ENCODE measurements at places on chromosomes 6 and 20.
A peak's percentile ranks its signal among the peaks of the same experiment; 100 is the strongest.

DNA sequence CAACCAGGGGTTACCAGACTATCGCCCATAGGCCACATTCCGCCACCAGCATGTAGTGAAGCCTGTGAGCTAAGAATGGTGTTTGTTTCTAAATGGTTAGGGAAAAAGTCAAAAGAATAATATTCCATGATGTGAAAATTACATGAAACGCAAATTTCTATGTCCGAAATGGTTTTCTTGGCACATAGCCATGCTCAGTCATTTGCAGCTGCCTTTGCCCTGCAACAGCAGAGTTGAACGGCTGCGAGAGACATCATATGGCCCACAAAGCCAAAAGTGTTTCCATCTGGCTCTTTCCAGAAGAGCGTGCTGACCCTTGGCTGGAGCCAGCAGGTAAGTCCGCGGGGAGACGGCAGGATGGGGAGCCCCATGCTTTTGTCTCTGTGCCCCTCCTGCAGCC is 60.7 kb downstream of the FAM120B start:
- DNase-seq = no peak

GRCh38 chr20:32227306-32227705 is 19.6 kb downstream of the POFUT1 start:
- no peak for DNase-seq

DNA sequence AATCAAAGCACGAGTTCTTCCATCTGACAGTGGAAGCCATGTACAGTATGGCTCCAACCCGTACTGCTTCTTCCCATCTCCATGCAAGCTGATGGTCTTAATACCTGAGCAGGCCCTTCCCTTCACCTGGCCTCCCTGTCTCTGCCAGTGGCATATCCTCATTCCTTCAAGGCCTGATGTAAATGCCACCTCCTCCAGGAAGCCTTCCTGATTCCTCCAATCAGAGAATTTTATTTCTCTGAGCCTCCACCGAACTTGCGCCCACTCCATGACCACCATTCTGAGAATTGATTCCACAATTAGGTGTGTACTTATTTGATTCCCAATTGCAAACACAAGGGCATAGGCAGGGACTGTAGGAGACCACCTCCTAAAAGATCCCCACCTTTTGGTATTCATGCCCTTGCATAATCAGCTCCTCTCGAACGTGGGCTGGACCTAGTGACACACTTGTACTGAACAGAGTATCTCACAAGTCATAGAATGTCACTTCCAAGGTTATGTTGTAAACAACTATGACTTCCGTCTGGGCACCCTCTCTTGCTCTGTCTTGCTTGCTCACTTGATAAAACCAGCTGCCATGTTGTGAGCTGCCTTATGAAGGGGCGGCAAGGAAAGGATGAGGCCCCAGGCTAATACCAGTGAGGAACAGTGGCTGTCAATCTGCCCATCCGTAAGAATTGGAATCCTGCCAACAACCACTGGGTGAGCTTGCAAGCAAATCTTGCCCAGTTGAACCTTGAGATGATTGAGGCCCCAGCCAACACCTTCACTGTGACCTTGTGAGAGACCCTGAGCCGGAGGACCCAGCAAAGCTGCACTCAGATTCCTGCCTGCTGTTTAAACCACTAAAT is 38.8 kb downstream of the CPNE5 start:
- DNase-seq = no peak

- DNase-seq = no peak
These were observed 296.8 kb upstream of the MARCKS start for GRCh38 chr6:113560376-113560775.

GRCh38 chr6:144896289-144896688 is 611.2 kb downstream of the UTRN start:
- no peak for DNase-seq

GRCh38 chr6:19327241-19327640 is 509.9 kb upstream of the ID4 start:
- no peak for DNase-seq

DNA sequence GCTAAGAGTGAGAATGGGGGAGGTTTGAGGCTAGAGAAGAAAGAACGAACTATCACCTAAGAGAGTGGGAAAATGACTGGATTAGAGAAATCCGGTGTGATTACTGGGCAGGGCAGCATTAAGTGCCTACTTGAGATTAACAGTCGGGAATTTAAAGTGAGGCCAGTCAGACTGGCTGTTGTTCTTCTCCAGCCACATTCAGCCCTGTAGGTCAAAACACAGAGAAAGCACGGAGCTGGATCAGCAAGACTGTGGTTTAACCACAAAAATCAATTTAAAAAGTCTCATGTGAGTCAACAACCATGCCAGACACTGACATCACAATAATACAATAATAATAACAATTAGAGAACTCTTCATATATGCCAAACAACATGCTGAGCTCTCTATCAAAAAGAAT is 301.9 kb upstream of the SGK1 start:
- DNase-seq = no peak

DNA sequence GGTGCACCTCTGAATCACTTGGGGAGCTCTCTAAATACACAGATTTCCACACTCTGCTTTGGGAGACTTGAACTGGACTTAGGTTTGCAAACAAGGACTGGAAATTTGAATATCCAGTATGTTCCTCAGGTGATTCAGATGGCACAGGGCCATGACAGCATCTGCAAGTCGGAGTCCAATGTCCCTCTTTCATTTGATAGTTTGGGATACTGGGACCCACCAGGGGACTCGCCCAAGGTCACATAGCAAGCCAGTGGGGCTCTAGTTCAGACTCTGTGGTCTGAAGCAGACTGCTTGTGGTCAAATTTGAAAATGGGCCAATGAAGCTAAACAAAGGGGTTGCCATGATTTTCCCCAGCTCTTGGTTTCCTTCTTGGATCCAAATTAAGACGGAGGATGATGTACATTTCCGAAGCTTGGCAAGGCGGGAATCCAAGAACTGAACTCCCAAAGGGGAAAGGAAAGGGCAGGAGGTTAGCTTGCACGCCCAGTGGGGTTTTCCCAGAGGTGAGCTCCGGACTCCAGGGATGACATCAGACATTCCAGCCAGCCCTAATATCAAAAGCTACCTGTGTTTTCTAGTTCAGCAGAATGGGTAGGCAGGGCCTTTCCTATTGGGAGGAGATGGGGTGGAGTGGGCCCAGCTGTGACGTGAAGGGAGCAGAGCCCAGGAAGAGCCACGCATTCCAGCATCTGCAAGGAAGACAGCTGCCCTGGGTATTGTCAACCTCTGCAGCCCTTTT is 3.4 kb upstream of the SYS1 start:
- no peak for DNase-seq

GRCh38 chr6:35859367-35859766 is 54.2 kb downstream of the LHFPL5 start:
- no peak for DNase-seq

GRCh38 chr20:7926767-7927166 is 13.5 kb downstream of the HAO1 start:
- no peak for DNase-seq

DNA sequence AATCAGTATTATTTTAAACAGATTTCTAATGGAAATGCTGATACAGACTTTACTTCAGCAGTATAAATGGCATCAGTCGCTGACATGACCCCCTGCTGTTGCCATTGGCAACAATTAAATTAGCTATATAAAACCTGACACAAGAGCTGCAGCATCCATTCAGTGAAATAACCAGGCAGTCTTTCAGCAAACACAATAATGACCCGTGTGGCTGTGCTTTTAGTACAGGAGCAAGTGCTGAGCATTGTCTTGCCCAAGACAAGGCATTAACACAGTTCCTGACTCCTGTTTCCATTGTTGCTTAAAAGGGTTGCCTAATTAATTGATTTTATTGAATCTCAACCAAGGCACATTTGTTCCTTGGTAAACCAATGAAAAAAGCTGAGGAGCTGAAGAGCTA is 382.1 kb downstream of the HACE1 start:
- no peak for DNase-seq

- no peak for DNase-seq
These were observed 56.1 kb downstream of the DLGAP4 start for GRCh38 chr20:36362261-36362660.

DNA sequence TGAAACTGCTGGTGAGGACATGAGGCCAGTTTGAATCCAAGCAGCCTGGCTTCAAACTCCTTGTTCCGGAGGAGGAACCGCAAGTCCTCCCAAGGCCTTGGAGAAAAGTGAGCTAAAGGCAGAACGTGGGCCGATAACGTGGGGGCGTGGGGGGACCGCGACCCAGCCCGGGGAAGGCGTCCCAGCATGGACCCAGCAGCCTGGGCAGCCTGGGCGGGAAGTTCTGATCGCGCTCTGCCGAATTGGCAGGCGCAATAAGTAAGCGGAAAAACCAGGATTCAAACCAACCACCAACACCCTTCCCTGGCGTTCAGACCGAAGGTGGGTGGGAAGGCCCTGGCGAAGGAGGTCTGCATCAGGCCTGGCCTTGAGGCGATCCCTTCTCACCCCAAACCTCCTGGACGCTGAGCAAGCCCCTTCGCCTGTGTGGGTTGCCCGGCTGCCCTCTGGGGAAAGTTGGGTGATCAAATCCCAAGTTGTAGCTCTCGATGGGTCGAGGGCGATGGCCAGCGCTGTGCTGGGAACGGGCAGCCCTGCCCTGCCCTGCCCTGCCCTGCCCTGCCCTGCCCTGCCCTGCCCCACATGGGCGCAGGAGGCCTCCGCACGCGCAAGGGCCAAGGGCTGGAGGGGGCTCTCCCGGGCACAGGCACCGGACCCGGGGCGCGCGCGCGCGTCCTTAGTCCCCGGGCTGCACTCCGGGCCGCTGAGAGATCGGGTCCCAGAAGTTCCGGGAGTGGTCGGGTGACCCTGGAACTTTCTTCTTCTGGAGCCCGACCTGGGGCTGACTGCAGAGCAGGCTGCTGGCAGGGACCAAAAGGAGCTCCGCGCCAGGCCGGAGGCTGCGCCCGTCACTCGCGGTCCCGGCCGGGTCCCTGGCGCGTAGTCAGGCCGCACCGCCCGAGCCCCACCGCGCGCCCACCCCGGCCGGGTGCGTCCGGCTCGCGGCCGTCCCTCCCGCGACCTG is 637 bp upstream of the SLC22A3 start:
- DNase-seq = no peak

DNA sequence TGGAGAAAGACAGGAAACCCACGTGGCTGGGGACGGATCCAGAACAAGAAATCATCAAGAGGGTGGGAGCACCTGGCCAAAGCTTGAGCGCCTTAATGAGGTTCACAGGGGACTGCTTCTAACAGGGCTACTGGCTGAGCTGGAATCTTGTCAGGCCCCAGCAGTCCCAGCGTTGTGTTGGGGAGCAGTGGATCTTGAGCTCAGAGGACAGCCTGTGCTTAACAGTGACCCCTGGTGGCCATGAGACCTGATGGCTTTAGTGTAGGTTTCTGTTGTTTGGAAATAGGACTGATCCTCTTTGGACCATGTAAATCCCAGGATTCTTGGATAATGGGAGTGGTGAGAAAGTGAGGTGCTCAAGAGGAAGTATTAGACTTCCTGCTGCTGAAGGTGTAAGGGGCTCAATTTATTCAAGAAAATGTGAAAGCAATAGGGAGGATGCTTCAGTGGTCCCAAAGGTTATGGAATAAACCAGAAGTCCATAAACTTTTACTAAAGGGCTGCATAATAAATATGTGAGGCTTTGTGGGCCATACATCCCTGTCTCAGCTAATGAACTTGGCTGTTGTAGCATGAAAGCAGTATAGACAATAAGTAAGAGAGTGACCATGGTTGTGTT is 216.2 kb downstream of the NFATC2 start:
- peak; percentile 28 for DNase-seq

DNA sequence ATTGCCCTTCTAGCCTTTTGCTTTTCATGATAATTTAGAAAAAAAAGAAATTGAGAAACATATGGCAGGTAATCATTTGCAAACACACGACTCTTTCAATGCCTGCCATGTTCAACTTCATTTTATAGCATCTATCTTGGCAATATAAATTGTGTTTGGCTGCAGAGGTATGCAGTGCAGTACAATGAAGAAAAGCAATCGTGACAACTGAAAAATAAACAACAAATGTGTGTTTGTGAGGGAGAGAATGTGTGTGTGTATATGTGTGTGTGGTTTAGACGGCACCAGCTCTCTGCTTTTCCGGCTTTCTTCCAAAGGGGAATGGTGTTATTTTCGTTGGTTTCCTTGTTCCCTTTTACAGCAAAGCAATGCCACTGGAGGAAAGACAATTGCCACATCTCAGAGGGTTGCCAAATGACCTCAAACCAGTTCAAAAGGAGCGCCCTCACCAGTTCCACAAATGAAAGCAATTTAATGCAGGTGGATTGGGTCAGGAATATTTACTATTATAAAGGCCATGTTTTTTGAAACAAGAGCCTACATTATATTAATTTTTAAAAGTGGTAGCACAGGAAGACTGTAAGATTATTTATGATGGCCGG is 587.2 kb downstream of the PRKN start:
- DNase-seq = no peak

DNA sequence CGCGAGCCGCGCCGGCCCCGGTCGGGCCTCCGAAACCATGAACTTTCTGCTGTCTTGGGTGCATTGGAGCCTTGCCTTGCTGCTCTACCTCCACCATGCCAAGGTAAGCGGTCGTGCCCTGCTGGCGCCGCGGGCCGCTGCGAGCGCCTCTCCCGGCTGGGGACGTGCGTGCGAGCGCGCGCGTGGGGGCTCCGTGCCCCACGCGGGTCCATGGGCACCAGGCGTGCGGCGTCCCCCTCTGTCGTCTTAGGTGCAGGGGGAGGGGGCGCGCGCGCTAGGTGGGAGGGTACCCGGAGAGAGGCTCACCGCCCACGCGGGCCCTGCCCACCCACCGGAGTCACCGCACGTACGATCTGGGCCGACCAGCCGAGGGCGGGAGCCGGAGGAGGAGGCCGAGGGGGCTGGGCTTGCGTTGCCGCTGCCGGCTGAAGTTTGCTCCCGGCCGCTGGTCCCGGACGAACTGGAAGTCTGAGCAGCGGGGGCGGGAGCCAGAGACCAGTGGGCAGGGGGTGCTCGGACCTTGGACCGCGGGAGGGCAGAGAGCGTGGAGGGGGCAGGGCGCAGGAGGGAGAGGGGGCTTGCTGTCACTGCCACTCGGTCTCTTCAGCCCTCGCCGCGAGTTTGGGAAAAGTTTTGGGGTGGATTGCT is 1.3 kb downstream of the VEGFA start:
- peak; percentile 42 for DNase-seq

DNA sequence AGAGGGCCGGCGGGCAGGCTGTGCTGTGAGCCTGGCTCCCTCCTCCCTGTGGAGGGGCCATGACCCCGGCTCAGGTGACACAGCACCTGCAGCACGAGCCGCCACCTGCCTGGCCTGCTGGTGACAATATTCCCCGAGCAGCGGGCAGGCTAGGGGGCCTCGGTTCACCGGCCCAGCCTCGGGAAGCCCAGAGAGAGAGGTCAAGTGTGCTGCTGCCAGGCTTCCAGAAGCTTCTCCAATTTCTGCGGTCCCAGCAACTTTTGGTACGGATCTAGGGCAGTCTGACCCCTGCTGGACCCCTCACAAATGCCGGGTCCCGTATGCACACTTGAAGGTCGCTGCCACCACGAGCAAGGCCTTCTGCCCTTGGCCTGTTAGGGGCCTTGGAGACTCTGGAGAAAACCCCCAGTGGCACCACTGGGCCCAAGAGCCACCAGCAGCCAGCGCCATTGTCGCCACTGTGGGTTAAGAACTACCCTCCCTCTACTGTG is 38.6 kb upstream of the NOL4L start:
- DNase-seq = no peak

DNA sequence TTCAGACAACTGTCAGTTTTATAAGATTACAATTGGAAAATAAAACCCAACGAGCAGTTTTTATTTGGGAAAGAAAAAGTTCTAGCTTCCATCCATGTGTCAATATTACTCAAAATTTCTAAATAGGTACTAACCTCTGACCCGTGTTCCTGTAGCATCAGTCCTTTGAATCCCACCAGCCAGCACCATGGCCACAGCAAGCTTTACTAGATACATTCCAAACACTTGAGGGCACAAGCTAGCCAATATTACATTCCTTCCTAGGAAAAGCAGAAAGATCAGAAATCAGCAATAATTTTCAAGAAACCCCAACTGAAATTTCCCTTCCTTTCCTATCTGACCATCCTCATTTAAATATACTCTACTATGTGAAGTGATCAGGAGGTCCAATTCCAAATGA is 19.2 kb downstream of the ASF1A start:
- no peak for DNase-seq

Data from activated T-cell treated with anti-CD3 and anti-CD28 coated beads for 24 hours (primary cell).